Left ventricle myocardium inferior (tissue), 1 donor: ENCODE measurements at places on chromosomes 16 and 17. TPM values are rescaled to one million over a fixed set of nuclear protein-coding genes. Genes with fewer than 3 reads are reported as not detected.

RASL10B gene
- 18.4 TPM for total RNA-seq

FOXL1 gene
- 0.38 TPM for total RNA-seq

TEKT3 gene
- 0.49 TPM for total RNA-seq

SMPD3 gene
- total RNA-seq: 0.16 TPM

CMTM2 gene
- not detected for total RNA-seq

PPP1R1B gene
- 0.36 TPM for total RNA-seq

SYT17 gene
- total RNA-seq: 0.49 TPM

CDK3 gene
- total RNA-seq: 1.8 TPM

MLYCD gene
- total RNA-seq: 50.4 TPM

SPPL2C gene
- total RNA-seq: not detected

EPX gene
- total RNA-seq: not detected

- H3K4me1 ChIP-seq: peaks cover 67% of the 10 kb centered on the region
- peak within 1 kb of the TSS; percentile 96 for H3K4me3 ChIP-seq
- peaks cover 64% of the 10 kb centered on the region for H3K36me3 ChIP-seq
- DNase-seq: peak; percentile 90
These were observed at the start of gene RPAIN for GRCh38 chr17:5419959-5420653. Gene RPAIN, plus strand, starts transcription at chr17:5420182. Its CDS starts 29 bp downstream, at chr17:5420211.

- DNase-seq: no peak
- H3K27ac ChIP-seq: no peak overlapping the region
- peak overlapping the region; percentile 63 for H3K4me3 ChIP-seq
- peaks cover 42% of the 10 kb centered on the region for H3K36me3 ChIP-seq
- no peaks in the 10 kb centered on the region for H3K27me3 ChIP-seq
These were observed 538 bp upstream of the RAPGEFL1 start for GRCh38 chr17:40176754-40177110.

DNA sequence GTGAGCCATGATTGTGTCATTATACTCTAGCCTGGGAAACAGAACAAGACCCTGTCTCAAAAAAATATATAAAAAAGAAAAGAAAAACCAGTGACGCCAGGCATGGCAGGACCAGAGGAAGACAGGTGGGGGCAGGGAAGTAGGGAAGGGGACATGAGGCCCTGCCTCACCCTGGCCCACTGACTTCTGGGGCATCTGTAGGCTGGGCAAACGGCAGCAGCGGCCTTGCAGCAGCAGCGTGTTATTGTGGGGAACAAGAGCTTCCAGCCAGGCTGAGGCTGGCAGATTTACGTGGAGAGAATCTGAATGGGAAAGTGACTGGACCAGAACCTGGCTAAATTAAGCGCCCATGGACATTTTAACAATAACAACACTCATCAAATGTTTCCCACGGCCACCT, 19.4 kb downstream of the CMTM4 start:
- no peak overlapping the region for H3K27ac ChIP-seq
- no peaks in the 10 kb centered on the region for H3K36me3 ChIP-seq
- H3K4me1 ChIP-seq: peaks cover 8% of the 10 kb centered on the region
- H3K4me3 ChIP-seq: no peak overlapping the region
- DNase-seq: no peak

DNA sequence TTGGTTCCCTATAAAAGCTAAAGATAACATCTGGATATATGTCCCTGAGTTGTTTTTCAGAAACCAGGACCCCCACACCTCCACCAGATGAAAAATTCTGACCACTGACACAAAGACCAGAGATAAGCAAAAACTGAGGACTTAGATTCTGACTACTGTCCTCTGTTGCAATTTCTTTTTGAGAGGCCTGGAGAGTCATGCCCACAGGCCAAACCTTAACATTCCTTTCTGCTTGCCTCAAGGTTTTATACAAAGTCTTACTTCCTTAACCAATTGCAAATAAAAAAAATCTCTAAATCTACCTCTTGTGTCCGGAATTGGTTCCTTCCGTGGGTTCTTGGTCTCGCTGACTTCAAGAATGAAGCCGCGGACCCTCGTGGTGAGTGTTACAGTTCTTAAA, 228.5 kb downstream of the ABCC12 start:
- H3K4me1 ChIP-seq: no peaks in the 10 kb centered on the region
- no peaks in the 10 kb centered on the region for H3K36me3 ChIP-seq
- DNase-seq: no peak
- H3K27me3 ChIP-seq: peaks cover 6% of the 10 kb centered on the region
- H3K27ac ChIP-seq: no peak overlapping the region

DNA sequence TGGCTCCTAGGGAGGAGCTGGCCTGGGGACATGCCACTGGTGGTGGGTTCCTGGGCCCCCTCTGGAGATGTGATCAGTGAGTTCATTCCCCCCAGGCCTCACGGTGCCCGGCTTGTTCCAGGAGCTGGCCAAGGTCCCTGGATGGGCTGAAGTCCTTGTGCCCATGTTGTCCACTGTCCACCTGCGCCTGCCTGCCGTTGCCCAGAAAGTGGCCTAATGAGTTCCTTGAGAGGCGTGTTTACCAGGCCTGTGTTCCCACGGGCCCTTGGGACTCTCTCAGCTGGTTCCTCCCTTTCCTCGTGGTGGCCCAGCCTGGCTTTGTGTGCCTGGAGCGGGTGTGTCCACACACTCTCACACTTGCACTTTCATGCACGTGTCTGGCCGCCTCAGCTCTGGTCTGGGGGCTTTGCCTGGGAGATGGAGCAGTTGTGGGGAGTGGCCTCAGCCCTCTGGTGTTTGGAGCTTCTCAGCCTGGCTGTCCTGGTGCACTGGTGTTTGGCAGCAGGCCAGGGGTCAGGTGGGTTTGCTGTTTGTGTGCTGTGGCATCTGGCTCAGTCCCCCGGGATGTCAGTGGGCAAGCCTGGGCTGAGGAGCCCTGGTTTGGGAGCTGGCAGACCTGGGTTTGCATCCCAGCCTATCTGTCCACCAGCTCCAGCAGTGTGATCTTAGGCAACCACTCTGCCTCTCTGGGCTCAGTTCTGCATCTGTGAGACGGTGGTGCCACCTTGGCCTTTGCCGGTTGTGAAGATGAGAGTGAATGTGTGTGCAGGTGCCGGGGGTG, 18.0 kb downstream of the ADCY7 start:
- peaks cover 28% of the 10 kb centered on the region for H3K4me1 ChIP-seq
- no peak overlapping the region for H3K27ac ChIP-seq
- peaks cover 3% of the 10 kb centered on the region for H3K27me3 ChIP-seq
- no peak overlapping the region for H3K4me3 ChIP-seq

- H3K27ac ChIP-seq: peak overlapping the region; percentile 66
- H3K27me3 ChIP-seq: peaks cover 4% of the 10 kb centered on the region
- peak overlapping the region; percentile 73 for H3K4me3 ChIP-seq
- H3K4me1 ChIP-seq: peaks cover 17% of the 10 kb centered on the region
- no peak for DNase-seq
These were observed 12.4 kb downstream of the TAT start for GRCh38 chr16:71564335-71564967.

DNA sequence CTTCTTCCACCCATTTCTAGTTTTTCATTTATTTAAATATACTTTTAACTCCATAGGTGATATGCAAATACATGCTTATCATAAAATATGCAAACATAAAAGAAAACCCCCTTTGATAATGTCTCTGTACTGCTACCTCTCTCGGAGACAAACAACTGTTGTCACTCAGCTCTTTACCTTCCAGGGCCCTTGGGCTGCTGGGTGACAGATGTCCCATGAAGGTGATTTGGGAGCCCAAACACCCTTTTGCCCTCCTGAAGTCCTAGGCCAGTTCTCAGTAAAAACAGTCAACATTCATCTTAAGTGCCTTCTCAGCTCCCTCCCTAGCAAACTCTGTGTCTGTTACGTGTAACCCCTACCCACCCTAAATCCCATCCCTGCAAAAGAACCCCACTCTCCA, 37.5 kb downstream of the CHD9 start:
- no peaks in the 10 kb centered on the region for H3K36me3 ChIP-seq
- peak overlapping the region; percentile 36 for H3K4me3 ChIP-seq
- no peak for DNase-seq
- peak overlapping the region; percentile 94 for H3K27ac ChIP-seq
- H3K4me1 ChIP-seq: peaks cover 77% of the 10 kb centered on the region

- H3K4me1 ChIP-seq: peaks cover 48% of the 10 kb centered on the region
- no peak overlapping the region for H3K4me3 ChIP-seq
- no peak overlapping the region for H3K27ac ChIP-seq
These were observed 191.2 kb downstream of the MSI2 start for GRCh38 chr17:57447357-57447989.

GRCh38 chr17:32626379-32626791, 139.6 kb downstream of the CDK5R1 start:
- no peaks in the 10 kb centered on the region for H3K27me3 ChIP-seq
- DNase-seq: no peak
- H3K4me1 ChIP-seq: peaks cover 7% of the 10 kb centered on the region
- no peak overlapping the region for H3K4me3 ChIP-seq
- H3K36me3 ChIP-seq: no peaks in the 10 kb centered on the region

- DNase-seq: peak; percentile 41
- H3K36me3 ChIP-seq: peaks cover 3% of the 10 kb centered on the region
- no peaks in the 10 kb centered on the region for H3K27me3 ChIP-seq
- peak overlapping the region; percentile 45 for H3K4me3 ChIP-seq
These were observed 5.5 kb downstream of the DHODH start for GRCh38 chr16:72013888-72014581.

DNA sequence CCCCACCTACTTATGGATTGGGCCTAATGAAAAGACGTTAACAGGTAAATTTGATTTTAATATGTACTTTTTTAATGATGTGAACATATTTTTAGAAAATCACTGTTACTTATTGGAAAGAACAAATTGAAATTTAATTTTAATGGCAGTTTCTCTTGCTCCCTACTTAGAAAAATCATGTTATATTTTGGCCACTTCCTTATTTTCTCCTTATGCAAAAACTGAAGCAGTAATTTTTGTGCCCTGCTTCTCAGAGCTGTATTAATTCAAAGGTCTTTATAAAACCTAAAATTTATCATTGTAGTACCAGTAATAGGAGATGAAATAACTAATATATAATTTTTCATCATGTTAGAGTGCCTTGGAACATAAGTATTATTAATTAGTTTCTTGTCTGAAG, 2.8 kb downstream of the ZPBP2 start:
- no peak overlapping the region for H3K27ac ChIP-seq

DNA sequence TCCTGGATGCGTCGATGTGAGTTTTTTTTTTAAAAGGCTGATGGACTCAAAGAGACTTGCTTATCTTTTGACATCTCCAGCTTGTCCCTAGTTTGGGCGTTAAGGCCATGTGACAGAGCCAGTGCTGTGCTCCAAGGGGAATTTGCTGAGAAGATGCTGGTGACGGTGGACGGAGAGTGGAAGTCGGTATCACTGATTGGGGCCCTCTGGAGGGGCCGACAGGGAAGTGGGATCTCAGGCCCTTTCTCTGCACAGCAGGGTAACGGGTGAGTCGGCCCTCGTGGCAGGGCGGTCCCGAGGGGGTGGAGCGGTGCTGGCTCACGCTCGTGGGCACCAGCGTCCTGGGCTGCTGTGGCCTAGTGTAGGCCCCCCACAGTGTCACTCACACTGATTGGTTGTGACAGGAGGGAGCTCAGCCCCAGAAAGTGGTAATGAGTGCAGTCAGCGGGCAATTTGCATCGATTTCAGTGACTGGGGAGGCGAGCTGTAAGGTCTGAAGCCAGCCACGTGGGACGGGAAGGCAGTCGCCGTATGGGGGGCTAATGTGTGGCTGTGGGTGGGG, 91.3 kb downstream of the TBC1D16 start:
- DNase-seq: peak; percentile 12
- H3K4me3 ChIP-seq: no peak overlapping the region
- no peaks in the 10 kb centered on the region for H3K27me3 ChIP-seq
- H3K36me3 ChIP-seq: peaks cover 48% of the 10 kb centered on the region

GRCh38 chr16:11493531-11493929, 93.2 kb downstream of the LITAF start:
- H3K36me3 ChIP-seq: no peaks in the 10 kb centered on the region
- H3K27ac ChIP-seq: no peak overlapping the region
- no peak overlapping the region for H3K4me3 ChIP-seq

- no peaks in the 10 kb centered on the region for H3K4me1 ChIP-seq
- no peak overlapping the region for H3K4me3 ChIP-seq
- no peaks in the 10 kb centered on the region for H3K36me3 ChIP-seq
- no peak overlapping the region for H3K27ac ChIP-seq
These were observed 47.9 kb downstream of the TOX3 start for GRCh38 chr16:52499060-52499440.

GRCh38 chr16:2959206-2959605, 4.9 kb upstream of the KREMEN2 start:
- no peak overlapping the region for H3K4me3 ChIP-seq
- no peak for DNase-seq
- H3K4me1 ChIP-seq: peaks cover 16% of the 10 kb centered on the region
- no peak overlapping the region for H3K27ac ChIP-seq

DNA sequence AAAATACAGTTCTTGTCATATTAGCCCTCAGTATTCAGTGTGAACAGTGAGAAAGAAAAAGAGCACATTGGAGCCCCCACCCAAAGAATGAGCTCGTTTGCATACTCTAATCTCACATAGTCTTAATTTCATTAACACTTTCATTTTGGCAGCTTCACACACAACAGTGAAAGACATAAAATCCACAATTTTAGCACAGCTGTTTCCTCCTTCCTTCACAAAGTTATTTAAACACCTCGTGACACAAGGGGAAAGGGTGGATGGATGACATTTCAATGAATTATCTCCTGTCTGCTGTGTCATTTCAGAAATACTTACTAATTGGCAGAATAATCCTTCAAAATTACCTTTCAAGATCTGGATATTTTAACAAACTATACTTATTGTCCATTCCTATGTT, 299.3 kb downstream of the KCNJ2 start:
- DNase-seq: no peak
- H3K27me3 ChIP-seq: no peaks in the 10 kb centered on the region
- H3K27ac ChIP-seq: no peak overlapping the region
- H3K4me3 ChIP-seq: no peak overlapping the region
- no peaks in the 10 kb centered on the region for H3K36me3 ChIP-seq

- H3K27ac ChIP-seq: peak overlapping the region; percentile 84
- H3K27me3 ChIP-seq: peaks cover 30% of the 10 kb centered on the region
- peaks cover 21% of the 10 kb centered on the region for H3K4me1 ChIP-seq
- peaks cover 40% of the 10 kb centered on the region for H3K36me3 ChIP-seq
- H3K4me3 ChIP-seq: peak overlapping the region; percentile 100
- DNase-seq: no peak
These were observed 988 bp downstream of the CIAO3 start for GRCh38 chr16:739560-740458.

- H3K4me1 ChIP-seq: no peaks in the 10 kb centered on the region
- H3K36me3 ChIP-seq: no peaks in the 10 kb centered on the region
- no peak overlapping the region for H3K4me3 ChIP-seq
- no peaks in the 10 kb centered on the region for H3K27me3 ChIP-seq
- no peak overlapping the region for H3K27ac ChIP-seq
- DNase-seq: no peak
These were observed 504.9 kb upstream of the HSBP1 start for GRCh38 chr16:83302853-83303252.

GRCh38 chr16:70018254-70018653, 67.1 kb downstream of the CLEC18A start:
- no peak overlapping the region for H3K27ac ChIP-seq
- H3K4me1 ChIP-seq: no peaks in the 10 kb centered on the region
- peaks cover 59% of the 10 kb centered on the region for H3K36me3 ChIP-seq
- no peak for DNase-seq
- H3K4me3 ChIP-seq: no peak overlapping the region

GRCh38 chr16:23579371-23579770, 16.7 kb downstream of the NDUFAB1 start:
- H3K27me3 ChIP-seq: no peaks in the 10 kb centered on the region
- DNase-seq: no peak
- H3K4me3 ChIP-seq: no peak overlapping the region
- H3K36me3 ChIP-seq: peaks cover 78% of the 10 kb centered on the region
- no peak overlapping the region for H3K27ac ChIP-seq
- H3K4me1 ChIP-seq: peaks cover 20% of the 10 kb centered on the region

GRCh38 chr17:74325743-74326379, at the start of gene KIF19:
Gene KIF19, plus strand, starts transcription at chr17:74326226. Its CDS starts 124 bp downstream, at chr17:74326350.
- H3K36me3 ChIP-seq: no peaks in the 10 kb centered on the region
- H3K4me3 ChIP-seq: peak within 1 kb of the TSS; percentile 68
- peak within 1 kb of the TSS; percentile 61 for H3K27ac ChIP-seq
- H3K4me1 ChIP-seq: peaks cover 21% of the 10 kb centered on the region

- DNase-seq: no peak
- no peaks in the 10 kb centered on the region for H3K27me3 ChIP-seq
- H3K27ac ChIP-seq: no peak overlapping the region
- H3K4me3 ChIP-seq: no peak overlapping the region
- H3K4me1 ChIP-seq: no peaks in the 10 kb centered on the region
These were observed 13.2 kb downstream of the B3GNT9 start for GRCh38 chr16:67137605-67138004.
